ENCODE measurements at places on chromosomes 13 and 19.
A peak's percentile ranks its signal among the peaks of the same experiment; 100 is the strongest.

DNA sequence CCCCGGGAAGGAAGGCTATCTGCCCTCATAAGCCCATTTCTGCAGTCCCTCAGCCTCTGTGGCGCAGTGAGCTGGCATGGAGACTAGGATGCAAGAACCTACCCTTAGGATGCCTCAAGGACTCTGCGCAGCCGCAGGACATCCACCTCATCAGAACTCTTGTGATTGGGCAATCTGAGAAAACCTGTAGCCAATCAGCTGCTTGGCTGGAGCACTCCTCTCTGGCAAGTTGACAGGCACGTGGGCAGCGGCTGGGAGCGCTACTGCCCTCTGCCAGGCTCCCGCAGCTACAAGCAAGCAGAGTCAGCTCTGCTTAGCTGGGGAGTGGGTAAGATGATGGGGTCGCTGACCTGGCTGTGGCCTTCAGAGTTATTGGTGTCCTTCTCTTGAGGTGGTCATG lies 1.5 kb upstream of the ECSIT start:
- DNase-seq = peak; percentile 68

GRCh38 chr19:30549151-30549550 lies 177.0 kb downstream of the ZNF536 start:
- no peak for DNase-seq

DNA sequence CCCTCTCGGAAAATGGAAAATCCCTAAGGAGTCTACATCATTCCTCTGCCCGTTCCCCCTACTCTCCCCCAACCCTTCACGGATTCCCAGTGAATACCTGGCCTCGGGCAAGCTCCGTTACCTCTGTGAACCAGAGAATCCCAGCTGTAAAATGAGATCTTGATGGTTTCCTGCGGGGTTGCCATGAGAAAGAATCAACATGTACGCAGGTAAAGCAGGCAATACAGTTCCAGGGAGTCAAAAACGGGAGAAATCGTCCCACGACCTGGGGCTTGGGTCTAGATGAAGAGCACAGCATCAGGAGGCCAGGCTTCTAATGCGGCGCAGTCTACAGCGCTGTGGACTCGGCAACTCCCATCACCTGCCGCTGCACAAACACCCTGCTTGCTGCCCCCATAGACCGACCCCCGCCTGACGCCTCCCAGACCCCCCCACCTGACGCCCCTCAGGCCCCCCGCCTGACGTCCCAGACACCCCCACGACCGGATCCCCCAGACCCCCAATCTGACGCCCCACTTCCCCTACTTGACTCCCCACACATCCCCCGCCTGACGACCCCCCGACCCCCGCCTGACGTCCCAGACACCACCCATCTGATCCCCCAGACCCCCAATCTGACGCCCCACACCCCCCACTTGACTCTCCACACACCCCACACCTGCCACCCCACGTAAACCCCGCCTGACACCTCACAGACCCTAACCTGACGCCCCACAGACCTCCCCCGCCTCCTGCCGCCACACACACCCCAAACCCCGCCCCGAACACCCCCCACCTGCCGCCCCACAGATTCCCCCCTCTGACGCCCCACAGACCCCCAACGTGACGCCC lies 680 bp downstream of the LIG4 start:
- no peak for DNase-seq

- peak; percentile 23 for DNase-seq
Observed at GRCh38 chr13:101218484-101218883, 197.8 kb downstream of the NALCN start.

DNA sequence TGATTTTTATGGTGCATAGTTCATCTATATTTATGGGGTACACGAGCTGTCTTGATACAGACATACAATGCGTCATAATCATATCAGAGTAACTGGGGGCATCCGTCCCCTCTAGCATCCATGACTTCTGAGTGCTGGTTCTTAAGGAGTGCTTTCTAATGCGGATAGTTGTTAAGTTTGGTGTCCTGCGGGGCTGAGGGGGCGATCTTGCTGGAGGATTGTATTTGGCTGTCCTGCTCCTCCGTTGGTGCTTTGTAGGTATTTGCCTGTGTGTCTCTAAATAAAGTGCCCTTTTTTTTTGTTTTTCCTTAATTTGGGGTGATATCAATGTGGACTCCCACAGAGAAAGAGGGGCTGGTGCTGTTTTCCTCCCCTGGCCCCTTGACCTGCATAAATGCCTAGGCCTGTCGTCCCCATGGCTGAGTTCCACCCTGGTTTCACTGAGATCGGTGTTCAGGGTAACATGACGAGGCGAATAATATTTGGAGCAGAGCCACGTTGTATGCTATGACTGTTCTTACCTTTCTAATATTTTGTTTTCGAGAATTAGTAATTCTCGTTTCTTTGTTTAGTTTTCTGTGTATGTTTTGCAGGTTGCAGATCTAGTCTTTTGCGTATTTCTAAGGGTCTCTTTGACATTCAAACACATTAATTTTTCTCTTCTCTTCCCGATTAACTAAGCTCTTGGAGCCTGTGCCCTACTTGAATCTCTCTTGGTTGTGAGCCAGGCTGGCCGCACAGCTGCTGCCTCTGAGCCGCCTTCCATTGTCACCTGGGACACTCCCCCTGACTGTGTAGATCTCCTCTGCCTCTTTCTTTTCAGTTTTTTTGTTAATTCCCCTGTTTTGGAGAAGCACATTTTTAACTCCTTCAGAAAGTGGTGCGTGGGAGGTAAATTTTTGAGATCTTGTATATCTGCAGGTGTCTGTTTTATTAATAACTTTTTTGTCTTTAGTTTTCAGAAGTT lies 100.3 kb downstream of the ARHGEF7 start:
- DNase-seq = no peak

GRCh38 chr13:36414461-36414860 lies 17.8 kb upstream of the CCNA1 start:
- no peak for DNase-seq

GRCh38 chr13:49053906-49054305 lies 78.2 kb downstream of the FNDC3A start:
- no peak for DNase-seq

- DNase-seq = no peak
Observed at GRCh38 chr19:18869781-18870530, 26.0 kb downstream of the CERS1 start.

DNA sequence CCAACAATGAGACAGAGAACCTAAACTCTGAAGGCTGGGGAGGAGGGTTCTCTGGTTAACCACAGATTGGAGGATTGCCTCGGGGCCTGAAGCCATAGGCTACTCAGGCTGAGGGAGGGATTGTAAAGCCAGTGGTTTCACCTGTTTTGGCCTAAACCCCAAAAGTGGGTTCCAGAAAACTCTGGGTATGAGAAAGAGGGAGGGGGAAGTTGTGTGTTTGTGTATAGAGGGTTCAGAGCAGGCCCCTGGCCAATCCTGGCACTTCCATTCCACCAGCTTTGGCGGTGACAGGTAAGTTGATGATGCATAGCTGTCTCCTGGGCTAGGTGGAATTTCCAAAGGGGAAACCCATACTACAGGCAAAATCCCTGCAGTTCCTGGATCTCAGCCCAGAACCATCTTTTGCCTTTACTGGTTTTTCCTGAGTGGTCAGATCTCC lies 13.5 kb upstream of the CCDC97 start:
- no peak for DNase-seq

DNA sequence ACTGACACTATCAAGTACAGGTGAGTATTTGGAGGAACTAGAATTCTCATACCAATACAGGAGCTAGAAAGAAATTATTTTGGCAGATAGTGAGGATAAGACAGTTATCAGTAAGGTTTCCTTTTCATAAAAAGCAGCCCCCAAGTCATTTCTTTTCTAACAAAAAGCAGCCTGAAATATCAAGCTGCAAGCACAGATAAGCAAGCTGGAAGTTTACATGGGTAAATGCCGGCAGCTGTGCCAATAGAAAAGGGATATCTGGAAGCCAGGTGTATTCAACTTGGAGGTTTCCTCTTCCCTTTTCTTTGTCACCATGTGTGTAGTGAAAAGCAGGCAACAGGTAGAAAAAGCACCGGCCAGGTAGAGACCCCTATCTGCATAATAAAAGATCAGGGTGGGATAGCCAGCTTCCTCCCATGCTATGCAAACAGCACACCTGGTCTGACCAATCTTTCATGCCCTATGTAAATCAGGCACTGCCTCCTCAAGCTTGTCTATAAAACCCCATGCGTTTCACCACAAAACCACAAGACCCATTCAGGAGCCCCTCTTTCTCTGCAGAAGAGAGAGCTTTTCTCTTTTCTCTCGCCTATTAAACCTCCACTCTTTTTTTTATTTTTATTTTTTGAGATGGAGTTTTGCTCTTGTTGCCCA lies 22.9 kb downstream of the CYP4F2 start:
- DNase-seq = no peak

GRCh38 chr13:43268632-43269031 lies 245.2 kb downstream of the DNAJC15 start:
- no peak for DNase-seq

Measured in EL (cell line).